Stimulated activated naive CD4-positive, alpha-beta T cell treated with Interleukin-2 at 50 U/mL for 16 hours (primary cell): ENCODE measurements at places on chromosomes 6 and 20.

DNA sequence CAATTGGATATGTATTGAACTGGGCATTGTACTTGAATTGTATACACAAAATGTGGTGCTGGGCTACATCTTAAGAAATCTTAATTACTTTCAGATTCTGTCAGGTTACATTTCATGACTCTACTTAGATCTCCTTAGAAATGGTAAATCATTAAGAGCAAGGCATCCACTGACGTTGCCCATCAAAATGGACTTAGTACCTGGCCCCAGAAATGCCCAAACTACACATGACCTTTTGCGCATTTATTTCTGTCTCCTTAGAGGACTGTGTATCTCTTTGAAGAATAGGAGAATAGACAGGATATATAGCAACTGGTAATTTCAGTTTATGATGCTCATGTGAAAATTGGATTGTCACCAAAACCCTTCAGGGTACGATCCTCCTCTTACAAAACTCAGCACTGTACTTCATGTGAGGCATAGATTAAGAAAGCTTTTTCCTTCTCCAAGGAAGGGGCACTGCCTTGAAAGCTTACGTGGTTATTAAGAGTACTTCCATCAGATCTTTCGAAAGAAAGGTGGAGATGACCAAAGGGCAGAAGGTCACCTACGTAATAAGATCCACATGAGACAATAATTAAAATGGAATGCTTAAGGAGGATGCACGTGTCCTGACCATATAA lies 61.4 kb upstream of the BMP2 start:
- no peak for DNase-seq

DNA sequence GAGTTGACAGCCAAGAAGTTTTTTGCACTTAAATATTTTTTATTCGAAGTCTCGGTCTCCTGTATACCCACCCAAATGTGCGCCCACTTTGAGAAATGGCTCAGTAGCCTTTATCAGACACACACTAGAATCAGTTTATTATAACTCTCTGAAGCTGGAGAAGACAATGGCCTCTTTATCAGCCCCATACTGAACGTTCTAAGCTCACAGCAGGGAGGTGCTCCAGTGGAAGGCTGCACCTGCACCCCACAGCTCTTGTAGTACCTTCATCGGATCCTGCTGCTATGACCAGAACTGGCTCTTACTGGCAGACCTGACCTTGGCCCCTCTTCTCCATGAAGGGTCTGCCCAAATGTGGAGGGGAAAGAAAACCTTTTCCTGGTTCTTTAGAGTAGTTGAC lies 165.0 kb upstream of the SCGN start:
- DNase-seq = no peak

DNA sequence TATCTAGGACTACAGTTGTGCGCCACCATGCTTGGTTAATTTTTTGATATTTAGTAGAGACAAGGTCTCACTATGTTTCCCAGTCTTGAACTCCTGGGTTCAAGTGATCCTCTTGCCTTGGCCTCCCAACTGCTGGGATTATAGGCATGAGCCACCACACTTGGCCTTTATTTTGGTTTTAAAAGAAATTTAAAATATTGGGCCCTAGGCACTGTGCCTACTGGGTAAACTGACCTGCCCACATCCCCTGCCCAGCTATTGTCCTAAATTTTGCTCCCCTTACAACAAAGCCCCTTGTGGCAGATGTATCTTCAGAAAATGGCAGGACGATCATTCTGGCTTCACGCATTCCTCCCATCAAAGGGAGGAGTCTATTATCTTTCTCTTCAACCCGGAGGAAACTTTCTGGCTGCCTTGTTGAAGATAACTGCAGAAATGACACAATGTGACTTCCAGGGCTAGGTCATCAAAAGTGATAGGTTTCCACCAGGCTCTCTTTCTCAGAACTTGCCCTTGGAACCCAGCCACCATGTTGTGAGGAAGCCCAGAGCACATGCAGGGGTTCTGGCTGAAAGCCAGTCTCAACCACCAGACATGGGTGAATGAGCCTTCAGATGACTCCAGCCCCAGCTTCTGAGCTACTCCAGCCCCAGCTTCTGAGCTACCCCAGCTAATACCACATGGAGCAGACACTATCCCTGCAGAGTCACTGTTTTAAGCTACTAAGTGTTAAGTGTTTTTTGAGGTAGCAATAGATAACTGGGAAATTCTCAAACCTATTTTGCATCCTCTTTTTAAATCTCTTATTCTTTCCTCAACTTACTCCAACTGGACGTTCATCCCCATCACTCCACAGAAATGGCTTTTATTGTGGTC lies 4.6 kb upstream of the GUCA1B start:
- DNase-seq = no peak

DNA sequence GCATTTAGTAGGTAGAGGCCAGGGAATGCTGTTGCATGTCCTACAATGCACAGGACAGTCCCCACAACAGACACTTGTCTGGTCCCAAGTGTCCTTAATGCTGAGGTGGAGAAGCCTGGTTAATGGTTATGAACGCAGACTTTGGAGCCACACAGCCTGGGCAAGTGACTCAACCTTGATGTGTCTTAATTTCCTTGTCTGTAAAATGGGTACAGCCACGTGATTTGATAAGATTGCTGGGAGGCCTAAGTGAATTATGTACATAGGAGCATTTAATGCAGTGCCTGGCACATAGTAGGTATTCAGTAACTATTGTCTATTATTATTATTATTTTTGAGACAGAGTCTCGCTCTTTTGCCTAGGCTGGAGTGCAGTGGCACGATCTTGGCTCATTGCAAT lies 11.4 kb downstream of the KCNG1 start:
- no peak for DNase-seq

- DNase-seq = no peak
Observed at GRCh38 chr6:122622479-122622878, 12.3 kb downstream of the PKIB start.

DNA sequence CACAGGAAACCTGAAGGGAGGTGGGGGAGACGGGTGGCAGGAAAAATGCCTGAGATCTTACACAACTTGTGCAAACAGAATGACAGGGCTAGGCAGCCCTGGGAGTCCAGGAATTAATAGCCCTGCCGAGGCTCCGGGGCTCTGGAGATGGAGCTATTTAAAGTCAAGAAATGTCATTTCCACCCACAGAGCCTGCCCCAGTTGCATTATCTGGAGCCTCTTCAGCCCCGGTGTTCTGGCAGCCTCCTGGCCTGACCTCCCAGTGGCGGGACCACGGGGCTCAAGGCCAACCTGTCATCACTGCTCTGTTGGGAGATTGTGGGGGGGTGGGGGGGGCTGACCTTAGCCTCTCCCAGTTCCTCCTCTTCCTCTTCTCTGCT lies 28.5 kb upstream of the SCUBE3 start:
- no peak for DNase-seq

- DNase-seq = no peak
Observed at GRCh38 chr6:14159090-14159489, 41.5 kb downstream of the CD83 start.

- no peak for DNase-seq
Observed at GRCh38 chr6:83974409-83975050, 59.0 kb upstream of the MRAP2 start.

GRCh38 chr6:69286331-69286730 lies 510.5 kb downstream of the LMBRD1 start:
- no peak for DNase-seq

DNA sequence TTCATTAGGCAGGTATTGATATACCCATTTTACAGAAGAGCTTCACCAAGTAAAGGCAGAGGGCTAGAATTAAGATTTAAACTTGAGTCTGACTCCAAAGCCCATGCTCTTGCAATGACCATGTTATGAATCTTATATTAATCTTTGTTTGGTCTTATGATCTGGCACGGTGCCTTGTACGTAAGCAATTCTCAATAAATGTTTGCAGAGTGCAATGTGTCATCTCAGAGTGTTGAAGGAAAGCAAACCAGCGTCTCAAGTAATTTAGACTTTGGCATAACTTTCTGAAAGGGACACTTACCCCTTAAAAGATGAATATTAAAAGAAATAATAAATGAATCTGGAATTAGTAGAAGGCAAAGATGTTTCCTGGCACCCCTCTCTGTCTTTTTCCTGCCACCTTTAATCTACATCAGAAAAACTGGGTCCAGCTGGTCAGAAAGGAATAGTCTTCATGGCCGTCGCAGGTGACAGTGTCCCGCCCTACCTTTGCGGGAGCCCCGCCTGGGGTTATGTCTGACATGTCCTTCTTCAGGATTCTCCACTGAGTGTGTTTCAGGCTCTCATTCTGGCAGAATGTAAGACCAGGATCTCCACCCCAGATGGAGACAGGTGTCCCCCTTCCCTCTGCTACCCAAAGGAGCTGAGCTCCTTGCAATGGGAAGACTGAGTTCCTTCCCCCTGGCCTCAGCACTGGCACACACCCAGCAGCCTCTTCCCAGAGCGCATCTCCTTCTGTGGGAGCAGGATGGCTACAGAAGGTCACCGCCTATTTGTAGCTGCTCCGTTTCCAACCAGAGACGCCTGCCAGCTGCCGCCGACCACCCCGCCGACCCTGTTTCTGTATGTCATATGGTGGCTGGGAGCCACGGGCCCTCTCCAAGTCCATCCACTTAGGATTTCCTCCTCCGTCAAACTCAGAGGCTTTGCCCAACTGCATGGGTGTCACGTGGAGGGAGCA lies 266.3 kb upstream of the ECI2 start:
- DNase-seq = no peak

GRCh38 chr20:45975686-45976085 lies 3.7 kb upstream of the ZNF335 start:
- no peak for DNase-seq

GRCh38 chr20:8208226-8208625 lies 76.2 kb downstream of the PLCB1 start:
- DNase-seq = no peak

GRCh38 chr6:129240492-129240853 lies 357.5 kb downstream of the LAMA2 start:
- DNase-seq = no peak

DNA sequence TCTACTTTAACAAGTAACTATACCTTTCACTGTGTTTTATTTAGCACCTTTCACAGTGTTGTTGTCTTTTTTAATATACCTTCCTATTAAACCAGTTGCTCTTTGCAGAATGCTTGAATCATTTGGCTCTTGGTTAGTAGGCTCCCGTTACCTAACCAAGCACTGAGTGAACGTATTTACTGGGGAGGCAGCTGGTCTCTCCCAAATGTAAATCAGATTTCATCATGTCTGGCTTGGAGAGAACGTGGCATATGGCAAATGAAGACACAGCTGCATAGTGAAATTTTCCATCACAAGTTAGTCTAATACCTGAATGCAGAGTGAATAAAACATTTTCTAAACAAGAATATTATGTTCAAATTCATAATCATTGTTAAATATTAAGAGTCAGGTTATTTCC lies 12.4 kb downstream of the HTR1E start:
- DNase-seq = no peak

- DNase-seq = no peak
Observed at GRCh38 chr6:154653853-154654252, 79.4 kb upstream of the SCAF8 start.

- no peak for DNase-seq
Observed at GRCh38 chr6:13766201-13766634, 48.1 kb downstream of the MCUR1 start.
